ENCODE measurements at places on chromosomes 2 and 18. TPM values are rescaled to one million over a fixed set of nuclear protein-coding genes. Genes with fewer than 3 reads are reported as not detected.
A peak's percentile ranks its signal among the peaks of the same experiment; 100 is the strongest.

GRCh38 chr18:76993085-76993382 is 139.5 kb downstream of the MBP start:
- DNase-seq: no peak

DNA sequence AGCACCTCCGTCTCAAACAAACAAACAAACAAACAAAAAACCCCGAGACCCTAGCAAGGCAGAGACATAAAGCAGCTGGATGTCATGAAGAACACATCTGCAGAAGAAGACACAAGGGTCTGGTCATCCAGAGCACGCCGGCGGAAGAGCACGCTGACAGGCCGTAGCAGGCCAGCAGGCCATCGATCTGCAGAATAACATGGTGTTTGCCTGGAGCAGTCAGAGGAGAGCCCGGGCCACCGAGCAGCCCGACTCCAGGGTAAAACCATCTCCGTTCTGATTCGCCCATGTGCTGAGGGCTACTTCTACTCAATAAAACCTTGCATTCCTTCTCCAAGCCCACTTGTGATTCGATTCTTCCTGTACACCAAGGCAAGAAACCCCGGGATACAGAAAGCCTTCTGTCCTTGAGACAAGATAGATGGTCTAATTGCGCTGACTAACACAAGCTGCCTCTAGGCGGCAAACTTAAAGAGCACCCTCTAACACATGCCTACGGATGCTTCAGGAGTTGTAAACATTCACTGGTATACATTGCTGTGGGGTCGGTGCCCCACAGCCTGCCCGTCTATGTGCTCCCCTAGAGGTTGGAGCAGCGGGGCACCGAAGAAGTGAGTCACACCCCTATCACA is 549.8 kb upstream of the NRXN1 start:
- no peak for DNase-seq

DNA sequence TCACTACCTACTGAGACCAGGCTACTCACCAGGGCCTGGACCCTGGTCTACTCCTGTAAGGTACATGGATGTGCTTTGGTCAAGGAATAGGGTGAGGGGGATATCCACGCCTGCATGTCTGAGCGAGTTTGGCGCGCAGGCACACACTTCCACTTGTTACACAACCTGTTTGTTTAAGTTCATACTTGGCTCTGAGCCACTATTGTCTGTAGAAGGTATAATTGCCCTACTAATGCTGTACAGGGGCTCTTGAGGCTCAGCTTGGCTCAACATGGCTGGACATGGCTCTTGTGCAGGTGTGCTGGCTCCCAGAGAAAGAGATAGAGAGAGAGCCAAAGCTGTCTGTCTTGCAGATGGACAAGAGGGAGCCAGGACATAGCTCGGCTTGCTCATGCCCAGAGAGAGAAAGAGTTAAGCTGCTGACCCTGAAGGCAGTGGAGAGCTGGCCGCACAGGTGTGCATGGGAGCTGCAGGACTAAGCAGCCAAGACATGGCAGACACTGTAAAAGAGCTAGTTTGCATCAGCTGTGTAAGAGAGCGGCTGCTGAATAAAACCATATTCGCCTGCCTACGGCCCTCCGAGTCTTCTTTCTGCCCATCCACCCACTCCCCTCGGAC is 35.2 kb downstream of the NPPC start:
- no peak for DNase-seq

DNA sequence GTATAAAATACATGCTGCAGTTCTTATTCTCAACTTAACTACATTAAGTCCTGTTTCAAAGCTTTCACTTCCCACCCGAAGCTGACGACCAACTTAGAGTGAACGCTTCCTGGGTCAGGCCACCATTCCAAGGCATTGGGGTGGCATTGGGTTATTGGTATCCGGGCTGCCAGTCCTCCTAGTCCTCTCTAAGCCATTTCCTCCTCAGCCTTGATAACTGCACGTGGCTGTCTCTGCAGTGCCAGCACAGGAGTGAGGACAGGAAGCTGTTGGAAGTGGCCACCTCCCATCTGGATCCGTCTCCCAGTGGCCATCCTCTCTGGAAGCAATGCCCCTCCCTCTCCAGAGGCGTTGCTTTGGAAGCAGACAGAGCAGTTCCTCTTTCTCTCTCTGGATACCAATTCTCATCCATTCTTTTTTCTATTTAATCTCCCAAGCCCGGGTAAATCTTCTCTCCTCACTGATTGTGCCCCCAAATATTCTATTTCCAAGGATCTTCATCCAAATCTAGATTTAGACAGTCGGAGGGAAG is 354.7 kb downstream of the EIPR1 start:
- no peak for DNase-seq

GRCh38 chr2:27856386-27856785 is 33.8 kb downstream of the RBKS start:
- no peak for DNase-seq

DNA sequence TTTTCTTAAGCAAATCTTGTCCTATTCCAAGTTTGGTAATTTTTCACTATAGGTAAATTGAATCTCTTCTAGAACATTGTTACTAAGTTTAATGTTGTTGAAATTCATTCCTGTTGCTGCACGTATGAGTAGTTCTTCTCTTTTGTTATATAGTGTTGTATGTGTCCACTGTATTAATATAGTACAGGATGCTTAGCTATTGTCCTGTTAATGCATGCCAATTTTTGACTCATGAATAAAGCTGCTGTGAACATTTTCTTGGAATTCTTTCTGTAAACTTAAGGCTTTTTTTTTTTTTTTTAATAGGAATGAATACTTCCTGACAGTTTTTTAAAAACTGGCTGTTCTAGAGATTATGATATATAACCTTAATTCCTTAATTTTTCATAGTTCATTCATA is 326.9 kb downstream of the SLC4A3 start:
- DNase-seq: no peak

DNA sequence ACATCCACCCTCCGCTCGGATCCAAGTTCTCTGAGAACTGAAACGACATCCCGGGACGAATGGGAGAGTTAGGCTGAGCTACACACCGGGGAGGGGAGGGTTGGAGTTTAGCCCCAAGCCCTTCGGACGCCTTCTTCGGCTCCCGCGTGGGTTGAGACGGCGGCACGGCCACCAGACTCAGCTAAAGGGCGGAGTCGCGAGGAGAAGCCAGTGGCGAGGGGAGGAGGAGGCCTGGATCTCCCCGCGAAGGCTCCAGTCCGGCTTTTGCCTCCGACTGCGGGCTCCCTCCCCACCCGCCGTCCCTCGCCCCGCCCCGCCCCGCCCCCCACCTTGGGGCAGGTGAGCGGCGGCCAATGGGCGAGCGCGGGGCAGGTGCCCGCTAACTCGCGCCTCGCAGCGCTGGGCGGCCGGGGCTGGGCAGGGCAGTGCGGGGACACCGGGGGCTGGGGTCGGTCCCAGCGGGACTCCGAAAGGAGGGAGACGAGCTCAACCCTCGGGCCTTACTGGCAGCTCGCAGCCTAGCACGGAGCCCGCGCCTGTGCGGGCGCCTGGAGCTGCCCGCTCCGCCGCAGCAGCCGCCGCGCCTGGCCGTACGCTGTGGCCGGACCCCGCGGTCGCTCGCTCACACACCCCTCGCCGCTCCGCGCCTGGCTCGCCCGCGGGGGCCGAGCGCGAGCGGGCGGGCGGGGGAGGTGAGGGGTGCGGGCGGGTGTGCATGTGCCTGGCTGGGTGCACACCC is at the start of gene EMX1:
Gene EMX1, plus strand, starts transcription at position 382 of the 739 bp plus-strand sequence. Its CDS starts 334 bp downstream, at position 716.
- DNase-seq: peak; percentile 69

DNA sequence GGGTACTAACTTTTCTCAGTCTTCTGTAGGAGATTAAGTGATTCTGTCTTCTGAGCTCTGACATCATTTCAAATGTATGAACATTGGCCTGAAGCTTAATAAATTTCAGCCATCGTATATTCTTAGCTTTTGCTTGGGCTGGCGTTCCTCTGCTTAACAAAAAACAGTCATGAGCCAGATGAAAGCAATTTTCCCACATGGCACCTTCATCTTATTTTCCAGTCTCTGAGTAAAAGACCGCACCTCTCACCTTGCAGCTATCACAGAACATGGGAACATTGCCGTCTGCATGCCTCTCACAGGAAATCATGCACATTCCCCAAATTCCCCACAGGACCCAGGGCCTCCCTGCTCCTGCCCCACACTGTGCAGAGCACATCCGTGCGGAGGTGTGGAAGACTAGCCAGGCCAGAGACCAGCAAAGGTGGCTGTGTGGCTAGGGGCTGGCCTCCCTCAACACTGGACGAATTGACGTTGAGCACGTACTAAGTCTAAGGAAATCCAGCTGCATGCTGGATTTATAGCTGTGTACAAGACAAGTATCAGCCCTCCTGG is 531.8 kb upstream of the ID2 start:
- DNase-seq: no peak

DNA sequence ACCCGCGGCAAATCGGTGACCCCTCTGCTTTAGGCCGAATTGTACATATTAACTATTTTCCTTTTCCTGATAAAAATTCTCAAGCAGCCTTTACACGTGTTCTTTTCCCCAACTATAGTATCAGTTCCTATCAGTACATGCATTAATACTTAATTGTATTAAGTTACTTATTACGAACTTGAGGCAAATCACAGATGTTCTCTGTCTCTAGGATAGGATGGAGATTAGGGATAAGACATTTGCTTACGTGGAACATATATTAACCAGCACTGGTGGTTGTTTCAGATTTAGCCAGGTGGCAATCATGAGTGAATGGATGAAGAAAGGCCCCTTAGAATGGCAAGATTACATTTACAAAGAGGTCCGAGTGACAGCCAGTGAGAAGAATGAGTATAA is 675 bp downstream of the GEMIN6 start:
- no peak for DNase-seq

GRCh38 chr2:64086347-64087082 is 57.7 kb downstream of the PELI1 start:
- DNase-seq: no peak

DNA sequence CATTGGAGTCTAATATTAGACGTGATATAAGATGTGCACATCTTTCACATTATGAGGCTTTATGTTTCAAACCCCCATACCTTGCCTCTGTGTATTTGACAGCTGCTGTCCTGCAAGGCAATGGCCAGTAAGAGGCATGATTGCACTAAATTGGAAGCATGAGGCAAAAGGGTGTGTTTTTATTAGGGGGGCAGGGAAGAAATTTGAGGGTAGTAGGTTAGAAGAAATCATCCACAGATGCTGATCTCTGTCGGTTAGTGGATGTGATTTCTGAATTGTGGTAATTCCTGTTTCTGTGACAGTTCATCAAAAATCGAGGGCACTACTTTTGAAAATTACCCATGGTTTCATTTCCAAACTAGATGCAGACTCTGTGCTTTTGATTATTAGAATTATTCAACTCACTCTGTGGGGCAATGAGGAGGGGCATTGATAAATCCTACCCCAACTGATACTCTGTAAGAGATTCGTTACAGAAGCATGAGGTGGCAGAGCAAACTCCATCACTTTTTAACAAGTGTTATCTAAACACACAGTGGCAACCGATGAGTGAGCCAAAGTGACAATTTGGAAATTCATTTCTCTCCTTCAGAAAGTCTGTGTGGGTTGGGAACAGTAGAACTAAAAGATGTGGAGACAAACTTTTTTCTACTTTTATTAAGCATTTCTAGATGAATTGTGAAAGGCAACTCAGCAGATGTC is 453.0 kb downstream of the ARHGAP15 start:
- no peak for DNase-seq

- no peak for DNase-seq
Observed at GRCh38 chr2:199811346-199811745, 39.6 kb downstream of the FTCDNL1 start.

GRCh38 chr2:127631997-127632581 is 13.9 kb upstream of the GPR17 start:
- DNase-seq: no peak

- DNase-seq: no peak
Observed at GRCh38 chr2:142875652-142876051, 1.8 kb upstream of the KYNU start.

GRCh38 chr2:17543848-17544247 is 3.4 kb downstream of the VSNL1 start:
- DNase-seq: no peak

GRCh38 chr2:71563872-71564271 is 110.5 kb downstream of the DYSF start:
- DNase-seq: no peak

DNA sequence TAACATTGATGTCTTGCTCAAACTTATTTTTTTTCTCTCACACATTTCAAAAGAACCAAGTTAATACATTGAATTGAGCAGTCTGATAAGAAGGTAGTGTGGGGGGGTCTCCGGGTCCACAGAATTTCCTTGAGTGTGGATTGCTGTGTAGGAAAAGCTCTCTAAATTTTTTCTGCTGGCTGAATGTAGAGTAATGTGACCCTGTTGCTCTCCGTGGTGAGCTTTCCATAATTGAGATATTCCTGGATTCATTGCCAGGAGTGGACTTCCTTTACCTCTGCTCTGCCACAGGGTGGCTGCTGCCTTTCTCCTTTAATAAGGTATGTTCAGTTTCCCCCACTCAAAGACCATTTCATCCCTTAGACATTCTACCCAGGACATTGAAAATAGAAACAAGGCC is 50.9 kb downstream of the PKP4 start:
- DNase-seq: no peak

DNA sequence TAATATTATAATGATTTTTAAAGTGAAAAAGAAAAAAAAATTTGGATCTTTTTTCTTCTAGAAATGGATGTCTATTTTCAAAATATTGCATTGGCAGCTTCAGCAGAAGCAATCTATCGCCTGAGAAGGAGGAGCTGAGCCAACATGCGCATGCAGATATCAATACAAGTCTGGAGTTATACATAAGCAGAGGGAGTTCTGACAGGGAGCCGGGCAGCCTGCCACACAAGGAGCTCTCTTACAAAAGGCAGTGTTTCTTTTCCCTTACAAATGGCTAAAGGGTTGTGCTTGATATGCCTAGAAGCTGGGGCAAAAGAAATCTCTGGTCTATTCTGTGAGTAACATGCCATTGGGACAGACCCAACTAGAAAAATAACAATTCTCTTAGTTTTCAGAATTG is 291.9 kb upstream of the TRIB2 start:
- no peak for DNase-seq

DNA sequence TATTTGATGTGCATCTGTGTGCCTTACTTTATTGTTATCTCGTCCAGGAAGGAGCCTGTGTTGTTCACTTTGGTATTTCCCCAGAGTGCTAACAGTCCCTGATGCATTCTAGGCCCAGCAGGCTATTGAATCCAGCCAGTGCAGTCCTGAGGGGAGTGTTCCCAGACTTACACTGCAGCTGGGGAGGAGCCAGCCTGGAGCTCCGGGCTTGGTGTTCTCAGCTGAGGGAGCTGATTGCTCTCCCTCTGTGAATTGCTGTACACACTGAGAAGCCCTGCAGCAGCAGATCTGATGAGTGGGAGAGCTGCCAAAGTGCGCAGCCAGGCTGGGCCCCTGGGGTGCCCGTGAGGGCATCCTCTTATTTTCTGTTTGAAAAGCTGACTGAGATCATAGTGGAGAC is 159.2 kb downstream of the GALNT3 start:
- no peak for DNase-seq

- DNase-seq: no peak
Observed at GRCh38 chr18:23281626-23282436, 146.5 kb downstream of the CABLES1 start.

GRCh38 chr2:223598994-223599639 is 3.0 kb downstream of the SCG2 start:
- DNase-seq: no peak

- DNase-seq: no peak
Observed at GRCh38 chr18:4831791-4832375, 365.2 kb downstream of the AKAIN1 start.

SERPINB8 gene
- total RNA-seq: 4.5 TPM

BIN1 gene
- 14.0 TPM for total RNA-seq

ALLC gene
- not detected for total RNA-seq

All from cardiac septum (tissue), 1 donor.